ENCODE measurements at places on chromosomes 11 and 22. TPM values are rescaled to one million over a fixed set of nuclear protein-coding genes. Genes with fewer than 3 reads are reported as not detected.

DNA sequence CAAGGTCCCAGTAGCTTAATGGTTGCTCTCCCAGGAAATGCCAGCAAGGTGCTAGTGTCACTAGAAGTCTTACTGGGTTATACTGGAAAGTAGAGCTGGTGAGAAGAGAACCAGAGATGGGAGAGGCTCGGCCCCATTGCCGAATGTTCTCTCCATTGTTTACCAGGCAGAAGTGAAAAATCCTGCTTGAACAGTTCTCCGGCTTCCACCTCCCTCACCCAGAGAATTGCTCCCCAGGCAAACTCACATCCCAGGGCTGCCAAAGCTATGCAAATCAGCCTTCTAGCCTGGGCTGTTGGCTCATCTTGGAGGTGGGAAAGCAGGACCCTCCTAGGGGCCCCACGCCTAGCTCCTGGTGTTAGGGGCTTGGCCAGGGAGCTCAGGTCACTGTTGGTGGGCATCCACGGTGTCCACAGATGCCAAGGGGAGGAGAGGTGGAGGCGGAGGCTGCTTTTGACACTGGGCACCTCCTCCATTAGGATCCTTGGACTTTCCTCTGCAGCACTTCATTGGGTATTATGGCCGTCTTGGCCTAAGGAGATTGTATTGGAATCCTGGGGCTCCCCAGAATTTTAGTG lies 20.1 kb downstream of the POU2F3 start:
- no peaks in the 10 kb centered on the region for H3K36me3 ChIP-seq
- H3K4me3 ChIP-seq: no peak overlapping the region
- no peak for DNase-seq
- no peak overlapping the region for H3K27ac ChIP-seq

- H3K4me3 ChIP-seq: no peak overlapping the region
- no peak overlapping the region for H3K27ac ChIP-seq
- peak; percentile 4 for DNase-seq
- no peaks in the 10 kb centered on the region for H3K4me1 ChIP-seq
Observed at GRCh38 chr11:109302591-109303334, 119.2 kb upstream of the C11orf87 start.

GRCh38 chr11:64367931-64368672 lies 9.1 kb downstream of the RPS6KA4 start:
- peaks cover 15% of the 10 kb centered on the region for H3K36me3 ChIP-seq
- no peak overlapping the region for H3K4me3 ChIP-seq
- no peaks in the 10 kb centered on the region for H3K4me1 ChIP-seq
- H3K27ac ChIP-seq: no peak overlapping the region
- DNase-seq: no peak
- no peaks in the 10 kb centered on the region for H3K27me3 ChIP-seq

- H3K27ac ChIP-seq: no peak overlapping the region
- no peaks in the 10 kb centered on the region for H3K27me3 ChIP-seq
- no peak overlapping the region for H3K4me3 ChIP-seq
- DNase-seq: no peak
- H3K4me1 ChIP-seq: no peaks in the 10 kb centered on the region
Observed at GRCh38 chr22:46201059-46201757, 48.9 kb downstream of the CDPF1 start.

- H3K4me3 ChIP-seq: no peak overlapping the region
- no peak overlapping the region for H3K27ac ChIP-seq
- H3K36me3 ChIP-seq: no peaks in the 10 kb centered on the region
- H3K27me3 ChIP-seq: no peaks in the 10 kb centered on the region
- H3K4me1 ChIP-seq: no peaks in the 10 kb centered on the region
Observed at GRCh38 chr22:33588860-33589259, 331.4 kb downstream of the LARGE1 start.

- DNase-seq: no peak
- H3K4me1 ChIP-seq: peaks cover 14% of the 10 kb centered on the region
- H3K36me3 ChIP-seq: no peaks in the 10 kb centered on the region
- peaks cover 11% of the 10 kb centered on the region for H3K27me3 ChIP-seq
- no peak overlapping the region for H3K27ac ChIP-seq
- peak overlapping the region; percentile 73 for H3K4me3 ChIP-seq
Observed at GRCh38 chr22:24953384-24954113, 1.0 kb downstream of the KIAA1671 start.

- H3K4me1 ChIP-seq: no peaks in the 10 kb centered on the region
- no peak overlapping the region for H3K27ac ChIP-seq
- H3K4me3 ChIP-seq: no peak overlapping the region
- peaks cover 2% of the 10 kb centered on the region for H3K27me3 ChIP-seq
- no peaks in the 10 kb centered on the region for H3K36me3 ChIP-seq
Observed at GRCh38 chr11:44367452-44367851, 57.5 kb upstream of the ALX4 start.

Gene CAPRIN1
- 294 TPM for total RNA-seq

Gene SLC29A2
- 6.6 TPM for total RNA-seq
